ENCODE measurements at places on chromosomes 2 and 18. TPM values are rescaled to one million over a fixed set of nuclear protein-coding genes. Genes with fewer than 3 reads are reported as not detected.

- DNase-seq: no peak
Observed at GRCh38 chr2:20148426-20148922, 76.5 kb downstream of the SDC1 start.

DNA sequence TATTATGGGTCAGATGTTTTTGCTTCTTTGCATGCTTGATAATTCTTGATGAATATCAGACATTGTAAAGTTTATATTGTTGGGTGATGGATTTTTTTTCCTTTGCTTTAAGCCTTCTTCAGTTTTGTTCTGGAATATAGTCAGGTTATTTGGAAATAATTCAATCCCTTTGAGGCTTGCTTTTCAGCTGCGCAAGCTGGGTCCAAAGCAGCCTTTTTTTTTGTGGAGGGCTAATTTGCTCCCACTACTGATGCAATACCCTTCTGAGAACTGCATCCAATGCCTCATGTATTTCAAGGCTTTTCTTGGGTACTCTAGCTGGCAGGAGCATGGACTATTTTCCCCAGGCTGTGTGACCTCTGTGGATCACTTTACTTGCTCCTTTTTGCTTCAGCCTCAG lies 245.9 kb downstream of the AGPS start:
- DNase-seq: no peak

- DNase-seq: peak; percentile 84
Observed at GRCh38 chr18:58788971-58789875, 75.5 kb upstream of the ZNF532 start.

DNA sequence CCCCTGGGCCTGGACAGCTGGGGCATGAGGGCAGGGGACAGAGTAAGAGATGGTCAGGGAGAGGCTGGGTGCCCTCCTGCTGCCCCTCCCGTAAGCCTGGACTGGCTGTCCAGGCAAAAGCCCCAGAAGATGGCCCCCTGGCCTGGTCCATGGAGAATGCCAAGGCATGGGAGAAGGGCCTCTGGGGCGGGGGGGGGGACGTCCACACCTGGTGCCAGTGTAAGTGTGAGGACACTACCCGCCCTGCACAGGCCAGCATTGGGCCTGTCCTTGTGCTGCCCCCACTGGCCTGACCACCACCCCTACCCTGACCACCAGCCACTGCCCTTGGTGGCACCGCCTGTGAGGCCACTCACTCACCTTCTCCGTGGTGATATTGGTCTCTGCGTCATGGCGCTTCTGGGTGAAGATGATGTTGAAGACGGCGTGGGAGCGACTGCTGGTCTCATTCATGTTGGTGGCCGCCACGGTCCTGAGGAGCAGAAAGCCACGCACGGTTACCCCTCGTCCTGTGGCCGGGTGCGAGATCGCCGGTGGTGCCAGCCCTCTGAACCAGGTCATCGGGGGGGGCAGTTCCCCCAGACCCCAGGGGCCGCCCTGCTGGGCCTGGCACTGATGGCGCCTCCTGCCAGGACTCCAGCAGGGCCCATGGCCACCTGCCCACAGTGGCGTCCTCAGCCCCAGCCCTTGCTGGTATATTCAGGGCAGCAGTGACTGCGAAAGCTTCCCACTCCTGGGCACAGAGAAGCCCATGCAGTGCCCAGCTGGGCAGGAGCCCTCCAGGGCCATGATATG lies 35.2 kb downstream of the KIF1A start:
- peak; percentile 40 for DNase-seq

DNA sequence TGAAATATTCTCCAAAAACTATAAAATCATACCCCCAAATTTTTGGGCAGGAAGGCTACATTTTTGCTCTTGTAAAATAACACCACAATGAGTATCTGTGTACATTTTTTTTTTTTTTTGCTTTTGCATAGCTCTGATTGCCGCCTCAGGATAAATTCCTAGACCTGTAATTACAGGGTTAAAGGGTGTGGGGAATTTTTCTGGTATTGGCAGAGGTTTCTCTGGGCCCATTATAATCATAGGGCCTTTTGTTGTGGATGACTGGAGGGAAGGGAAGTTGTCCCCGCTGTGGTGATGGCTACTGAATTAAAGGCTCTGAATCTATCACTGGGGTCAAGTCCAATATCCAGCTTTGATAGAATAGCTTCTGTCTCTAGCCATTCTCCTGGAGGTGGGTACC lies 26.6 kb downstream of the CCDC195 start:
- DNase-seq: no peak

DNA sequence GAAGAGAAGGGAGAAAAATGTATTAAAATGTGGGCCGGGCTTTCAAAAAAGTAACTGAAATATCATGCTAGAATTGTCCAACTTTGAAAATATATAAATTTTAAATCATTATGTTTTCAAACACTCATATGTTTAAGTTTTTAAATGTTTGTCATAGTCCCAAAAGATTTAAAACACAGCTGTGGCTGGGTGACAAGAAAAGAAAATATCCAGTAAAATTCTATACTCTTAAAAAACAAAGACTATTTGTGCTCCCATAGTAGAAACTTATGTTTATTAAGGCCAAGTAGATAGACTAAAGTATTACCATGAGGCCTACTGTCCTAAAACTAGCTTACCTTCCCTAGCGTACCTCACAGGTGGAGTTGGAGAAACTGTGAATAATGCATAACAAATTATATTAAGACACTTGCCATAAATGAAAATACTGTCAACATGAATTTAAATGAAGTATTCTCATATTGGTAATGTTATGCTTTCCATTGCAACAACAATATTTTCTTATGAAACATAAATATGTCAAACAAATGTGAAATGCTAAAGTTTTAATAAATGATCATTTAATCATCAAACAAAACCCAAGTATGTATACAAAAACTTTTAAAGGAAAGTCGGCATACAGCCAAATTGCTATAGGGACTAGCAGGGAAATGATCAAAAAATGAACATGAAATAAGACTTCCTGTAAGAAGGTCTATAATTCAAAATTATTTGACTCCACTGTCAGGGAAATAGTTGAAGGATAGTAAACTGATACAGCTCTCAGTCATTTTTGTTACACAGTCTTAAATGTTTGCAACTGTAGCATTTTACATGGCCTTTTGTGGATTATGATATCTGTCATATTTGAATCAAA lies 13.4 kb downstream of the MEIS1 start:
- DNase-seq: no peak

DNA sequence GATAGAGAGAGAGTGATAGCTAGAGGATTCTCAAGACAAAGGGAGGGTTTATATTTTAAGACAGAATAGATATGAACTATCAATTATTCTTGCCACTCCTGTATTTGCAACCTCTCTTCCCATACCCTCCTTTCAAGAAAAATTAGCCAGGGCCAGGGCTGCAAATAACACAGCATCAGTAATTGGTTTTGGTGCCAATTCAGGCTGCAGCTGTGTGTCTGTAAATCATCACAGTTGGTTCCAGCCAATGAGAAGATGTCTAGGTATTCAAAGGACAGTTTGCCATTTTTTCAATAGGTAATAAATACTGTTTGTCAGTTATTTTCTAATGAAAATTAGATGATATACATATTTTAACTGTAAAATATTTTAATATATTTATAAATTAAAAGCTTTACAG lies 73.5 kb downstream of the WDPCP start:
- no peak for DNase-seq

DNA sequence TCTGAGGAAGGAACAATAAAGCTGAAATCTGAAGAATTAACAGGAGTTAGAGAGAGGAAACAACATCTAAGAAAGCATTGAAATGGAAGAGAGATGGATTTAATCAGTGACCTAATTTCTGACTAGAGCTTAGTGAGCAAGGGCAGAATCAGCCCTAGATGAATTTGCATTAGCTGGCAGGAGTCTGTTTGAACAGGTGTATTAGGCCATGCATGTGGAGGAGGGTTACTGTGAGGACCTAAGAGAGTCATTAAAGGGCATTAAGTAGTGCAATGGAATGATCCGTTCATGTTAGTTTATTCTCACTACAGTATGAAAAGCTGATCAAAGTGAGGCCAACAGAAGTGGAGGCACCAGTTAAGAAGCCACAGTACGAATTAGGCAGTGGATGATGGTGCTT lies 285.3 kb downstream of the GRB14 start:
- no peak for DNase-seq

DNA sequence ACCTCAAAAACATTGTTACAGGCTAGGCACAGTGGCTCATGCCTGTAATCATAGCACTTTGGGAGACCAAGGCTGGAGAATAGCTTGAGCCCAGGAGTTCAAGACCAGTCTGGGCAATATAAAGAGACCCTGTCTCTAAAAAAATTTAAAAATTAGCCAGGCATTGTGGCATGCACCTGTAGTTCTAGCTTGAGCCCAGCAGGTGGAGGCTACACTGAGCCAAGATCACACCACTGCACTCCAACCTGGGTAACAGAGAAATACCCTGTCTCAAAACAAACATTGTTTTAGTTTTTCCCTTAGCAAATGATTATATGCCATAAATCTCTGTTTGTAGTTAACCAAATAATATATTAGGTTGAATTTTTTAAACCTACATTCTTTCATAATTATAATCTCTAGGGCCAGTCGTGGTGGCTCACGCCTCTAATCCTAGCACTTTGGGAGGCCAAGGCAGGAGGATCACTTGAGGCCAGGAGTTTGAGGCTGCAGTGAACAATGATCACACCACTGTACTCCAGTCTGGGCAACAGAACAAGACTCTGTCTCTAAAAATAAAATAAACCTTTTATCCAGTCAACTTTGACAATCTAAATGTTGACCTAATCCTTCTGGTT lies 13.3 kb upstream of the CYP20A1 start:
- DNase-seq: no peak

DNA sequence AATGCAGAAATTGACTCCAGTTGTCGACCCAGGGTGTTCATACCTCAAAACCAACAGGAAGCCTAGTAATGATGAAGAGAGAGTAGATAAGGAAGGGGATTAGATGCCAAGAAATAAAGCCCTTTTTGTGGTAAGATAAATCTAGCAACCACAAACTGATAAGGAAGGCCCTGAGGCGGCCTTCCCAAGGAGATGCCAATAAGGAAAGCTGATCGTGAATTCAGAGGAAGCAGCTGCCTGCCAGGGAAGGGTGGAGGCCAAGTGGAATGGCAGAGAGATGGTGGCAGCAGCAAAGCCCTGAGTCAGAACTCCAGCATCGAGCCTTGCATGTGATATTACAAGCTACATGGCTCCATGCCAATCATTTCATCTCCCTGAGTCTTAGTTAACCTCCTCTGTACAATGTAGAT lies 126.3 kb downstream of the IRS1 start:
- peak; percentile 38 for DNase-seq

DNA sequence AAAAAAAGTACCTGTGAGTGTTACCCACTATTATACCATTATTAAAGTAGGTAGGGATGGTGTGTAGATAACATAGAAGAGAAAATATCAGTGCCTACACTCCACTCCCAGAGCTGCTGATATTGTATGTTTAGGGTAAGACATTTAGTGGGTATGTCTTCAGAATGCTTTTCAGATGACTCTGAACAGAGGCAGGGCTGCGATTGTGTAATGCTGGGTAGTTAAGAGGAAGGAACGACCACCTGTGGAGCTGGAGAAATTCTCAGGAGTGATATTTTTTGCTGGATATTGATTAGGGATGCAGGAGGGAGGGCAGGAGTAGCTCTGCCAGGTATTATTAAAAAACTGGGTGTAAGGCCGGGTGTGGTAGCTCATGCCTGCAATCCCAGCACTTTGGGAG lies 2.8 kb downstream of the CNOT11 start:
- DNase-seq: no peak

GRCh38 chr2:14866736-14867352 lies 234.3 kb downstream of the LRATD1 start:
- no peak for DNase-seq

GRCh38 chr18:74825460-74825859 lies 227.8 kb downstream of the ZNF407 start:
- DNase-seq: no peak

DNA sequence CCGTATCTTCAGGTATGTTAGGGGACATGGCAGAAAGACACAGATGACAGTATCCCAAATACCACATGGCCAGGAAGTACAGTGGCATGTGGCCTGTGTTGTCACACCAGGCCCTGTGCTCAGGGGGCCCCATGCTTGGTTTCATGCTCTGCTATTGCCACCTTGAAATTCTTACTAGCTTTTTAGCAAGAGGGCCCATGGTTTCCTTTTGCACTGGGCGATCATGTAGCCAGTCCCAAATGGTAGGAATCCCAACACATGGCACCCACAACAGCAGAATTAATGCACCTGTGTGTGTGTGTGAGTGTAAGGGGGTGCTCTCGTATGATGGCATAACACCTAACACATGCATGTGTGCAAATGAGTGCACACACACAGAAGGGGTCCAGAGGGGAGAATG lies 39.2 kb downstream of the MYO7B start:
- peak; percentile 8 for DNase-seq

DNA sequence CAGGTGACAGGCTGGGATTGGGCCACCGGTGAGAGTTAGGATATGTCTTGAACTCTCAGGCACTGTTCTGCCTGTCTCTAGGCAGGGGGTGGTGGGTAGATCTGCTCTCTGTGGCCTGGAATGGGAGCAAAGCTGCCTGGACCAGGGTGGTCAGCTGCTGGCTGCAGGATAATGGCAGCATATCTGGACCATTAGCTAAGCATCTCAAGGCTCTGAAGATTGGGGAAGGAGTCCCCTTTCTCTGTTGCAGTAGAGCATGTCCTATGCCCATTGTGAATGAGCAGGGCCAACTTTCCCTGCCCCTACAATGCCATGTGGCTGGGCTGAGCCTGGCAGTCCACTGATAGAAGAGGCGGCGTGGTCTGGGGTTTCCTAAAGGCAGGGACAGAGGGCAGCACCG lies 34.6 kb downstream of the LOXHD1 start:
- DNase-seq: no peak

DNA sequence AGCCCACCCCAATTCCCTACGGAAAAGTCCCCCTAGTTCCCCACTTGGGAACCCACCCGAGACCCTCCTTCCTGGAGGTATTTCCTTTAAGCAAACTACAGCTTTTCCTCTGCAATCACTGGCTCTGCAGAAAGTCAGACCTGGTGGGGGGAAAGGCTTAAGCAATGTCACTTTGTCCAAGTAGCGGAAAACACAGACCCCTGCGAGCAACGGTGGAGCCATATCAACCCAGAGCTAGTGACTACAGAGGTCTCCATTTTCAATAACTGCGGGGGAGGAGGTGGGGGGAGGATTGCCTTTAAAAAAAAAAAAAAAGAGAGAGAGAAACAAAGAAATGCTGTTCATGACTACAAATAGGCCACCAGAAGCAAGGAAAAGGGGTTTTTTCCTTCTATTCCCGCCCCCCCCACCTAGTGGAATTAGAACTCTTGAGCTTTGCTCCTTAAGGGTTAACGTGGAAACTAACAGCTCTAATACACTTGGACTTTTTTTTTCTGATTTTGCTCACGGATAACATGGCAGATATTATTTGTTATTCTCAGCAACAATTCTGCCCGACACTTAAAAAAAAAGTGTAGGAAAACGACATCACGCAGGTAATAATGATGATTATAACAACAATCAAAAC lies 1.1 kb upstream of the FRZB start:
- DNase-seq: no peak

TTN gene
- 266 TPM for polyA plus RNA-seq

CCDC74B gene
- 1.9 TPM for polyA plus RNA-seq

DSC2 gene
- polyA plus RNA-seq: 6.6 TPM

FASTKD1 gene
- polyA plus RNA-seq: 55.1 TPM

LYG1 gene
- polyA plus RNA-seq: 0.84 TPM

LMAN1 gene
- 24.4 TPM for polyA plus RNA-seq

RHOB gene
- polyA plus RNA-seq: 315 TPM

POMC gene
- 13.2 TPM for polyA plus RNA-seq

STK11IP gene
- polyA plus RNA-seq: 13.4 TPM
